ENCODE measurements at places on chromosomes 3 and 15. TPM values are rescaled to one million over a fixed set of nuclear protein-coding genes. Genes with fewer than 3 reads are reported as not detected.
A peak's percentile ranks its signal among the peaks of the same experiment; 100 is the strongest.

DNA sequence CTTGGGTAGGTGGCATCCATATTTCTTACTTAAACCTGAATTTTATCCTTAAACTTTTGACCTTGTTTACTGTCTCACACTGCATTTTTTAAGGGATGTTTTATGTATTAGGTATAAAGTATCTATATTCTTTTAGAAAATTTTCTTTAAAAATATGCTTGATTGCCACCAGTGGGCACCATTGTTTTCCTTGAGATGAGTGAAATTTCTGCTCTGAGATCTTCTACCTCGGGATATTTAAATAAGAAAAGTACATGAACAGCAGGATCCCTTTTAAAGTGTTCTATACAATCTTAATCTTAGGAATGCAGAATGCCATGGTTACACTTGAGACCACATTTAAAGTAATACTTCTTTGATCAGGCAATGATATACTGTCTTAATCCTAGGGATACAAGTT, 108.7 kb downstream of the SLMAP start:
- peak; percentile 1 for DNase-seq

DNA sequence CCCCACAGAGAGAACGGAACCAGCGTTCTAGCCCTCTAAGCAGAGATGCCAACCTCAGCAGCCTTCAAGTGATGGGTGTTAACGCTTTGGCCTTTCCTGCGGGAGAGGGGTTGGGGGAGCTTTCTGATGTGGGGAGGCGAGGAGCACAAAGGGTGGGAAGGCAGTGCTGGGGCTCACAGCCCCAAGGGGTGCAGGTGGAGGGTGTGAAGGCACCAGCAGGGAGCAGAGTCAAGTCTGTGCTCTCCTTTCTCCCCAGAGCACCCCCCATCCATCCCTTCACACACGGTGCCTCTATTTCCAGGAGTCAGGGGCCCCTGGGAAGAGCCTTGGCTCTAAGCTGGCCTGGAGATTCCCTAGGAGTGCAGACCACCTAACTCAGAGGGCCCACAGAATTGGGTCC, 4.1 kb downstream of the C15orf62 start:
- DNase-seq: peak; percentile 18

DNA sequence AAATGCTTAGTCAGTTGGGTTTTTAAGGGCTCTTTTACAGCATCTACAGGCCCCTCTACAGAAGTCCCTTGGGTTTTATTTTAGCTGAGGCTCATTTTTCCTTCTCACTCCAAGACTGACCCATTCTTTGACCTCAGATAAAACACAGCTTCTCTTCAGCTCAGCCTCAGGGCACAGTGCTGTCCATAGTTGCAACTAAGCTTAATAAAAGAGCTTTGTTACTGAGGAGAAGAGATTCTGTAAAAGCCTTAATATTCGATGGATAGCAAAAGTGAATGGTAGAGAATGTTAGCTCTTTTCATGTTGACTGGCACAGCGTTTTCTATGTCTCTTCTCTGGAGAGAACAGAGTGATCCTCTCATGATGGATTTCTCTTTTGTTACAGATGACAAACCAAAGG, 277.9 kb downstream of the BBX start:
- no peak for DNase-seq

DNA sequence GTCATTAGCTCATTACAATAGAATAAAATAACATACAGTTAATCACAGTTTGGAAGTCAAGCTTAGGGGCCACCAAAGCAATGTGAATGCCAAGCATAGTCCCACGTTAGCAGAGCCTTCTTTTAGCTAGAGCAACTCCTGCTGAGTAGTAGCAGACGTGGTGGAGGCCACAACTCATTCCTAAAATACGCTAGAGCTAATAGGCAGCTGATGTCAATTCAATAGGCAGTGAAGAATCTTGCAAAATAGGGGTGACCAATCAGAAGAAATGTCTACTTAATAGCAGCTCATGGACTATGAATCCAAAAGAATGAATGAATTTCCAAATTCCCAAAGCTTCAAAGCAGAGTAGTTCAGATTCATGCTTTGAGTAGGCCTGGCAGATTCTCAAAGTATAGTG, 292.9 kb upstream of the RORA start:
- DNase-seq: no peak

AKAP13 gene
- 32.7 TPM for total RNA-seq

NR1I2 gene
- total RNA-seq: 1.6 TPM

GRCh38 chr15:29134239-29134638, 135.4 kb downstream of the NSMCE3 start:
- peak; percentile 18 for DNase-seq

WDR93 gene
- not detected for total RNA-seq

- no peak for DNase-seq
These were observed 35.9 kb downstream of the CEMIP start for GRCh38 chr15:80815106-80815505.

- DNase-seq: no peak
These were observed 68.5 kb upstream of the SGO1 start for GRCh38 chr3:20254268-20255117.

DNA sequence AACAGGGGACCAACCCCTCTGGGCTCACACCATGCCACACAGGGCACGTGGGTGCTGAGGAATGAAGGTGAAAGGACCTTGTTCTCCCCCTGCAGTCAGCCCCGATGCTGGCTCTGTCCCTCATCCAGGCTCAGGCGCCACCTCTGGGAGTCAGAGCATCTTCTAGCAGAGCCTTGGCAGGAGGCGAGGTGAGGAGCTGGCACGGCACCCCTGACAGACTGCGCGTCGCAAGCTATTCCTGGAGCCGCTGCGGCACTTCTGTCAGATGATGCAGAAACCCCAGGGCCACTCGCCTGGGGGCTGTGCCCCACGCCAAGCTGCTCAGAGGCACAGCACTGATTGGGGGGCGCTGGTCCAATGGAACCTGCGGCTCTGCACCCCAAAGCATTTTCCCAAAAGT, 62.0 kb downstream of the MGLL start:
- no peak for DNase-seq

SCG3 gene
- total RNA-seq: 19.0 TPM

- DNase-seq: no peak
These were observed 12.2 kb upstream of the PIK3R4 start for GRCh38 chr3:130758624-130759369.

- no peak for DNase-seq
These were observed 647.1 kb upstream of the KCNMB2 start for GRCh38 chr3:177889161-177889560.

TM4SF4 gene
- not detected for total RNA-seq
